ENCODE measurements at places on chromosomes 5 and 9. TPM values are rescaled to one million over a fixed set of nuclear protein-coding genes. Genes with fewer than 3 reads are reported as not detected.

DNA sequence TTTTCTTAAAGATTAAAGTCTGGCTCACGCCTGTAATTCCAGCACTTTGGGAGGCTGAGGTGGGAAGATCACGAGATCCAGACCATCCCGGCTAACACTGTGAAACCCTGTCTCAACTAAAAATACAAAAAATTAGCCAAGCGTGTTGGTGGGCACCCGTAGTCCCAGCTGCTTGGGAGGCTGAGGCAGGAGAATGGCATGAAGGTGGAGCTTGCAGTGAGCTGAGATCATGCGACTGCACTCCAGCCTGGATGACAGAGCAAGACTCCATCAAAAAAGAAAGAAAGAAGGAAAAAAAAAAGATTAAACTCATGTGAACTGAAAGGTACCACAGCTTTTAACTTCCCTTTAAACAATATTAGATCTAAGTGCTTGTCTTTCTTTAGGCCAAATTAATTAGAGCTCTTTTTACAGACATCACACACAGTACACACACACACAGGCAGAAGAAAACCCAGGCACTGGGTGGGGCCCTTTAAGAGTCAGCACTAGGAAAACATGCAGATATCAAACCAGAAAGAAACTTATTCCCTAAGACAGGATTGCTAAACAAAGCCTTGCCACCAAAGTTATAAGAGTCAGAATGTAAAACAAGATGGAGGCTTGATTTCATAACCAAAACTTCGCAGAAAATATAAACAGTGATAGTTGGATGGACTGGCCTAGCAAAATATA is 29.3 kb upstream of the UHRF2 start:
- H3K4me3 ChIP-seq: no peak overlapping the region
- DNase-seq: peak; percentile 78
- H3K4me1 ChIP-seq: peaks cover 8% of the 10 kb centered on the region

GRCh38 chr5:78594610-78595457 is 53.7 kb downstream of the LHFPL2 start:
- no peak overlapping the region for H3K4me3 ChIP-seq
- peak; percentile 100 for DNase-seq
- no peaks in the 10 kb centered on the region for H3K27me3 ChIP-seq

GRCh38 chr5:30832519-30832918 is 361.0 kb upstream of the CDH6 start:
- no peak overlapping the region for H3K4me3 ChIP-seq
- no peaks in the 10 kb centered on the region for H3K27me3 ChIP-seq
- H3K36me3 ChIP-seq: no peaks in the 10 kb centered on the region
- no peak for DNase-seq

DNA sequence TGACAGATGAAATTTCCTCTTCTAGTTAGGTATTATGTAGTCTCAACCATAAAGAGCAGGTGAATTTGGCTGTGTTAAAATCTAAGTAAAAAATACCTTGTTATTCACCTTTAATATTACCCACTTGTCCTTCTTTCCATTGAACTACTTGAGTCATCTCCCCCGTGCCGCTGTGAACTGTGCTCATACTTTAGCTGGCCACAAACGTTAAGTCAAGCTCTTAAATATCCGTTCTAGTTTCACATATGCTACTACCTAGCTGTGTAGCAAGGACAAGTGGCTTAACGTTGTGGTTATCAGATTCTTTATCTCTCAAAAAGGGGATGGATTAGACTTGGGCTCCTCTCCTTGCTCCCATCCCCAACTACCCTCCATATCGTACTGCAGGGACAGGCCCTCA is 110.4 kb downstream of the EFNA5 start:
- H3K36me3 ChIP-seq: no peaks in the 10 kb centered on the region
- DNase-seq: no peak
- peaks cover 4% of the 10 kb centered on the region for H3K4me1 ChIP-seq

DNA sequence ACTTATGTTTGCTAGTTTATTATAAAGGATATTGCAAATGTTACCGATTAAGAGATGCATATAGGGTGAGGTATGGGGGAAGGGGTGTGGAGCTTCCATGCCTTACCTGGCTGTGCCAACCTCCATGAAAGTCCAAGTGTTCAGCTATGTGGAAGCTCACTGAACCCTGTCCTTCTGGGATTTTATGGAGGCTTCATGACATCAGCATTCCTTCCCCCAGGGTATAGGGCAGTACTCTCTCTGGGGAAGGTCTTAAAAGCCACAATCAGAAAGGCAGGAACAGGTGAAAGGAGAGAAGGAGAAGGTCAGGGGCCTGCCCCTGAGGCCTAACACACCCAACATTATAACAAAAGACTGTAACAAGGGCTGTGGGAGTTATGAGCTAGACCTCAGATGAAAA is 592.6 kb downstream of the PDE4D start:
- no peak for DNase-seq
- H3K36me3 ChIP-seq: no peaks in the 10 kb centered on the region
- no peaks in the 10 kb centered on the region for H3K27me3 ChIP-seq

DNA sequence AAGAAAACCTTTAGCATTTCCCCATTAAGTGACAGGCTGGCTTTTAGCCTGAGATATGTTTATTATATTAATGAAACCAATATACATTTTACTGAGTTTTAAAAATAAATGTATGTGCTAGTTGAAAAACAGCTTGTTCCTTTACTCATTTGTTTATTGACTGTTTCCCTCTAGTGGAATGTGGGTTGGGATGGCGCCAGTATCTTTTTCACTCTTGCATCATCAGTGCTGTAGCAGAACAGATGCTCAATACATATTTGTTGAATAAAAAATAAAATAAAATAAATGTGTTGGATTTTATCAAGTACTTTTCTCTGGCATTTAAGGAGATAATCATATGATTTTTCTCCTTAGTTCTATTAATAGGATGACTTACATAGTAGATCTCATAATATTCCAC is 43.0 kb downstream of the FSTL4 start:
- H3K36me3 ChIP-seq: no peaks in the 10 kb centered on the region
- H3K27me3 ChIP-seq: no peaks in the 10 kb centered on the region
- DNase-seq: peak; percentile 3
- no peak overlapping the region for H3K4me3 ChIP-seq

DNA sequence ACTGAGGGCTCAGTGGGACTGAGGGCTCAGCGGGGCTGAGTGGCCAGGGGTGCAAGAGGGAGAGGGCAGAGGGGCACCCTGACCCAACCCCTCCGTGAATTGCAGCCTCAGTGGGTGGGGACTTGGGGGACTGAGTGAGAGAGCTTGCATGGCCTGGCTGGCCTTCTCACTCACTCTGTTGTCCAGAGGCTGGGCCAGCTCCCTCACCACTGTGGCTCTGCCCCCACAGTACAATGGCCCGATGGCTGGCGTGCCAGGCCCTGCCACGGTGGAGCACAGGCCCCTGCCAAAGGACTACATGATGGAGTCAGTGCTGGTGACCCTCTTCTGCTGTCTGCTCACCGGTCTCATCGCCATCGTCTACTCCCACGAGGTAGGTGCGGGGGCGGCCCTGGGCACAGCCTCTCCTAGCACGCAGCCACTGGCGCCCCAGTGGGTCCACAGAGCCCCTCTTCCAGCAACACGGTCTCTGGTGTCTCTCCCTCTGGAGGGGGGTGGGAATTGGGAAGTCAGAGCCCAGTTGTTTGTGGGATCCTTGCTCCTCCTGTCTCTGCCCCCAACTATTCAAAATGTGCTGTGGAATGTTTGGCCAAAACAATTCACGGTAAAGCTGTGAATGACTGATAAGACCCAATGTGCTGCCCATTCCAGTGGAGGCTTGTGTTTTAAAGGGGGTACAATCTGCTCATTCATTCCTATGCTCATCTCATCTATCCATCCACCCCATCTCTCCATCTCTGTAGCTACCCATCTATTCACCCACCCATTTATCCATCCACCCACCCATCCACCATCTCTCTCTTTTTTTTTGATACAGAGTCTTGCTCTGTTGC is 10.7 kb downstream of the PRRT1B start:
- H3K4me3 ChIP-seq: no peak overlapping the region
- no peaks in the 10 kb centered on the region for H3K36me3 ChIP-seq
- peaks cover 37% of the 10 kb centered on the region for H3K27me3 ChIP-seq
- DNase-seq: no peak

GRCh38 chr9:95574176-95574575 is 57.4 kb upstream of the PTCH1 start:
- no peak for DNase-seq
- H3K27me3 ChIP-seq: peaks cover 17% of the 10 kb centered on the region
- H3K27ac ChIP-seq: no peak overlapping the region
- H3K36me3 ChIP-seq: no peaks in the 10 kb centered on the region

DNA sequence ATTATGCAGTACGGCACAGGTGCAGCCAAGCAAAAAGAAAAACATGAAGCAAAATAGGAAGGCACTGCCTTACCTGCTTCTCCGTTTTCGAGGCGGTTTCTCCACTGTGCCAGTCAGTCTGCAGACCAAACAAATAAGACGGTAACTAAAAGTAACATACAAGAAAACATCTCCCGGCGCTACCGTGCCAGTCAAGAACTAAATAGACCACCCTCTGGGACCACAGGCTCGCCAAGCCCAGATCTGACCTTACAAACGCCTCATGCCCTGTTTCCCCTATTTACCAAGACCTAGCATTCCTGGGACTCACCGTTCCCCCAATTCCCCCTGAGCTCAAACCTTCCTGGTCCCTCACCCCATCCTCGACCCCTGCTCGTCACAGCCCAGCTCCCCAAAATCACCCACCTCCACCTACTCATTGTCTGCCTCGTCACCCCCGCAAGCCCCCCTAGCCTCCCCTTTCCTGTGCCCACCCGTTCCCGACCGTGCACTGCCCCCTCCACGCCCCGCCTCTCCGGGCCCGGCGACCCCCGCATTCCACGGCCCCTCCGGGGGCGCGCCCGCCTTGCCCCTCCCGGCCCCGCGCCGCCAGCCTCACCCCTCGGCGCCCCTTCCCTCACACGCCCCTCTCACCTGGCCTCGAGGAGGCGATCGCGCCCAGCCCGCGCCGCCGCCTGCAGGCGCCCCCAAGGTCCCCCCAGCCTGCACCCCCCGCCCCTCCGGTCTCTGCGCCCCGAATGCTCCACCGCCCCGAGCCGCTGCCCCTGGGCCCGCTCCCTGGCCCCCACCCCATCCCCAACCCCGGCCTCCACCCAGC is 560 bp downstream of the SCAI start:
- peak overlapping the region; percentile 60 for H3K4me3 ChIP-seq
- no peak for DNase-seq
- H3K27me3 ChIP-seq: no peaks in the 10 kb centered on the region
- no peaks in the 10 kb centered on the region for H3K36me3 ChIP-seq
- peak overlapping the region; percentile 5 for H3K27ac ChIP-seq

DNA sequence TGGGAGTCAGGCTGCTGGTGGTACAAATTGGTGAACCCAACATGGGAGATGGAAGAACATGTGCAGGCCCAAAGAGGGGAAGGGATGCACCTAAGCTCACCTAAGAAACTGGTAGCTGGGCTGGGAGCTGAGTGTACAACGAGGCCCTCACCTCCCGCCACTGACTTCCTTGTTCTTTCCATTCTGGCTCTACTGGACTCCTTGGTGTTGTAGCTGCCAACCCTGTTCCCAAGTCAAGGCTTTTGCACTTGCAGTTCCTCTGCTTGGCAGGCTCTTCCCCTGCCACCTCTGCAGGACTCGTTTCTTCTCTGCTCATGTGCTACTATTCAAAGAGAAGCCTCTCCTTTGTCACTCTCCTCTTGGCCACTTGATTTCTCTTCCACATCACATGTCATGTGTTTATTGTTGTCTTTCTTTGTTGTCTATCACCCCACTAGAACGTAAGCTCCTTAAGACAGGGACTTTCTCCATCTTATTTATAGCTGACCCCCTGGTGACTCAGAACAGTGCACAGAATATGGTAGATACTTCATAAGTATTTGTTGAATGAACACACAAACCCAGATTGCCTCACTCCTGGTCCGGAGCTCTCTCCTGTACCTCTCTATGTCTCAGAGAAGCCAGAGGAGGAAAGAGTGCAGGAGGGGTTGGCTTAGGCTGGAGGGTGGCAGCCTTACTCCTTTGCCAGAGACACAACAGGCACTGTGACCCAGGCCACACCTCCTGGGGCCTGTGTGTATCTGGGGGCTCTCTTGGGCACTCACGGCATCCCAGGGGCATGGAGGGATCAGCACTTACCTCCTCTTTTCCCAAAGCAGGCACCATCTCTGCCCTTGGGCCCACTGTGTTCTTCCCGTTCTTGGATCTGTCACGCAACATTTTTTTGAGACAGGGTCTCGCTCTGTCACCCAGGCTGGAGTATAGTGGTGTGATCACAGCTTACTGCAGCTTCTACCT is 5.2 kb upstream of the SPINK4 start:
- peak overlapping the region; percentile 55 for H3K27ac ChIP-seq
- no peak overlapping the region for H3K4me3 ChIP-seq
- no peaks in the 10 kb centered on the region for H3K27me3 ChIP-seq
- H3K4me1 ChIP-seq: peaks cover 18% of the 10 kb centered on the region
- no peaks in the 10 kb centered on the region for H3K36me3 ChIP-seq
- DNase-seq: peak; percentile 85

GRCh38 chr5:127851964-127852363 is 148.8 kb downstream of the CCDC192 start:
- no peak overlapping the region for H3K4me3 ChIP-seq
- H3K36me3 ChIP-seq: no peaks in the 10 kb centered on the region
- DNase-seq: no peak
- H3K27me3 ChIP-seq: no peaks in the 10 kb centered on the region

GRCh38 chr9:94697972-94698581 is 28.4 kb upstream of the AOPEP start:
- peak; percentile 50 for DNase-seq
- no peaks in the 10 kb centered on the region for H3K27me3 ChIP-seq
- H3K4me1 ChIP-seq: no peaks in the 10 kb centered on the region
- H3K27ac ChIP-seq: no peak overlapping the region
- no peak overlapping the region for H3K4me3 ChIP-seq

DNA sequence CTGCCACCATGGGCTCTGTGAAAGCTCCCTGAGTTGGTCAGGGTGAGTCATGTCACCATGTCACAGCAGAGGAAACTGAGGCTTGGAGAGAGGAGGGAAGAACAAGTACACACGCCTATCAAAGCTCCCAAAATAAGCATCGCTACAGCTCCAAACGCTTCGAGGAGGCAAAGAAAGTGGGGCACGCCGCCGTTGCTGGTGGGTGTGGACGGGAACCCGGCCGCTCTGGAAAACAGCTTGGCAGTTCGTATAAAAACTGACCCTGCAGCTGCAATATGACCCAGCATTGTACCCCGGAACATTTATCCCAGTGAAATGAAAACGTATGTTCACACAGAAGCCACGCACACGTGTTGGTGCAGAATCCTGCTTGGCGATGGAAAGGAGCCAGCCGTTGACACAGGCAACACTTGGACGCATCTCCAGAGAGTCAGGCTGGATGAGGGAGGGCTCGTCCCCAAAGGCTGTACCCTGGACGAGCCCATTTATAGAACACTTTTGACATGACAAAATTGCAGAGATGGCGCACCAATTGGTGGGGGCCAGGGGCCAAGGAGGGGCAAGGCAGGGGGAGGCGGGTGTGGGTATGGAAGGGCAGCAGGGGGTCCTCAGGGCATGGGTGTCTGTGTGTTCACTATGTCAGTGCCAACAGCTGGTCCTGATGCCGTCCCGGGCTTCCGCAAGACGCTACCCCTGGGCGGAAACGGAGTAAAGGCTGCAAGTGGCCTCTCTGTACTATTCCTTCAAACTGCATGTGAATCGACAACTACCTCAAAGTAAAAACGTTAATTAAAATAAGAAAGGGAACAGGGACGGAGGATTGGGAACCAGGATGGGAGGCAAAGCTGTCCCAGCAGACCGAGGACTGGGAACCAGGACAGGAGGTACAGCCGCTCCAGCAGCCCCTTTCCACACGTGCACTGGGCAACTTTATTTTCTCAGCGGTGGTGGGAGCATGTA is 173.0 kb downstream of the OLFM1 start:
- H3K4me1 ChIP-seq: no peaks in the 10 kb centered on the region
- H3K27ac ChIP-seq: no peak overlapping the region
- H3K4me3 ChIP-seq: no peak overlapping the region
- H3K36me3 ChIP-seq: no peaks in the 10 kb centered on the region
- DNase-seq: no peak

The GLDC gene
- 0.83 TPM for total RNA-seq

The IFNA13 gene
- not detected for total RNA-seq

The ARSI gene
- total RNA-seq: 15.2 TPM

The CTXN3 gene
- total RNA-seq: not detected

The ANKHD1 gene
- 46.4 TPM for total RNA-seq

Data from IMR-90 (cell line).